NCI-H524 (cell line): ENCODE measurements at places on chromosomes 12 and 14.

- DNase-seq = no peak
Measured at GRCh38 chr14:101628975-101629374, 67.7 kb downstream of the DIO3 start.

GRCh38 chr12:52698651-52699340 lies 4.5 kb downstream of the KRT77 start:
- no peak for DNase-seq

DNA sequence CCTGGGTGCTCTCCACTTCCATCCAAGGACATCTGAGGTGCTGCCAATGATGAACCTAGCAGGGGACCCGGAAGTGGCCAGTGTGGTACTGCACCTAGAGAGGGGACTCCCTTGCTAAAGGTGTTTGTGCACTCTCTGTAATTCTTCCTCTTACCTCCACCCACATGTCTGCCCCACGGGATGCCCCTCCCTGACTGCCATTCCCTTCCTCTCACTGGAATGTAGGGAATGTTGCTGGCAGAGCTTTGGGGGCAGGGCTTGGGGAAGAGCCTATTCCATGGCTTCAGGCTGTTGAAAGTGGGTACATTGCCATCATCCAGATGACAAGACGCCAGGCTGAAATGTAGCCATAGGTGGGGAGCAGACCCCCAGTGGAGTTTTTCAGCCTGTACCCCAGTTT lies 153.2 kb downstream of the SMOC1 start:
- DNase-seq = no peak

DNA sequence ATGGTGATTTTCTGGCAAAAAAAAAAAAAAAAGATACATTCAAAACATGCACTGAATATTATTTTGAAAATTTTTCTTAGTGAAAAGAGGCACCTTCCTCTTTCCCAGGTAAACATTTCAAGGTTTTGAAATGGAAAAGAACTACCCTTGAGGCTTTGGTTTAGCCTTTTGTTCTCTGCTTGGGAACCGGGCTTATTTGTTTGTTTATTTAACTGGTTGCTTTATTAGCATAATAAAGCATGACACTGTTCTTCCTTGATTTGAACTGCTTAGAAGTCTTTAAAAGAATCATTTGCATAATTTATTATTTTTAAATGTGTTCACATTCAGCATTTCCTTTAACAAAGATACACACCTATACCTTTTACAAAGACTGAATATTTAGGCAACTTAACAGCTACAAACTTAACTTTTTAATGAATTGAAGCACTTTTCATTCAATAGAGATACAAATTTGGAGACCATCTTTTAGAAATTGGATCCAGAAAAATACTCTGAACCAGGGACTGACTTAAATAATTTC lies 174.5 kb downstream of the FBXL14 start:
- DNase-seq = no peak

DNA sequence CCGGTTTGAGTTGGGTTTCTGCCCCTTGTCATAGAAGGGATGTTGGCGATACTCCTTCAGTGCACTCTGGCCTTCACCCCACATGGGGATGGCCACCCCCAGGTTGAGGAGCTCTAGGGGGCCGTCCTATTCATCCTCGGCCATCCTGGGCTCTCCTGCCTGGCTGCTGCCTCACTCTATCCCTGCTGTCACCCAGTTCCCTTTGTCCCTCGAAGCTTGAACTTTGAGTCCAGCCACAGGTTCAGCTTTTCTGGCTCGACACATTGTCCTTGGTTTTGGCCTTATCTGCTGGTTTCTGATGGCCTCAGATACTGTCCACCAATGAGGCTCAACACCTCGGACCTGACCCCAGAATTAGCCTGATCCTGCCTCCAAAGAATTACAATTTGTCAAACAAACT lies 58.6 kb downstream of the C14orf132 start:
- DNase-seq = no peak

DNA sequence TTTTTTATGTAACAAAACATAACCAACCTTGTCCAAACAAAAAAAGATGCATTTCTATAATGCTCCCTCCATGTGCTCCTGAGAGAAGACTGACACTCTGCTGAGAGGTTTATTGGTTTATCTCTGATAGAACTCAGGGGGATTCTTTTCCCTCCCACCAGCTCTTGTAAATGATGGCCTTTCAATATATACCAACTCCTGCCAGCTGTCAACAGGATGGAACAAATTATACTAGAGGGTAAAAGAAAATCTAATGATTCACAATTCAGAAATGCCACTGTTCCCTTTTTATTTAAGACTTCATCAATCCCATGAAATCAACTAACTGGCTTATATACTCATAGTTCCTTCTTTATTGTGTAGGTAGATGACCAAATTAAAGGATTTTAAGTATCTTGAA lies 25.4 kb downstream of the PSMC1 start:
- DNase-seq = no peak

- no peak for DNase-seq
Measured at GRCh38 chr14:33612197-33612505, 338.7 kb downstream of the EGLN3 start.

- DNase-seq = no peak
Measured at GRCh38 chr12:104827587-104827986, 130.5 kb downstream of the SLC41A2 start.

GRCh38 chr14:31283578-31284252 lies 76.1 kb upstream of the HECTD1 start:
- DNase-seq = no peak

DNA sequence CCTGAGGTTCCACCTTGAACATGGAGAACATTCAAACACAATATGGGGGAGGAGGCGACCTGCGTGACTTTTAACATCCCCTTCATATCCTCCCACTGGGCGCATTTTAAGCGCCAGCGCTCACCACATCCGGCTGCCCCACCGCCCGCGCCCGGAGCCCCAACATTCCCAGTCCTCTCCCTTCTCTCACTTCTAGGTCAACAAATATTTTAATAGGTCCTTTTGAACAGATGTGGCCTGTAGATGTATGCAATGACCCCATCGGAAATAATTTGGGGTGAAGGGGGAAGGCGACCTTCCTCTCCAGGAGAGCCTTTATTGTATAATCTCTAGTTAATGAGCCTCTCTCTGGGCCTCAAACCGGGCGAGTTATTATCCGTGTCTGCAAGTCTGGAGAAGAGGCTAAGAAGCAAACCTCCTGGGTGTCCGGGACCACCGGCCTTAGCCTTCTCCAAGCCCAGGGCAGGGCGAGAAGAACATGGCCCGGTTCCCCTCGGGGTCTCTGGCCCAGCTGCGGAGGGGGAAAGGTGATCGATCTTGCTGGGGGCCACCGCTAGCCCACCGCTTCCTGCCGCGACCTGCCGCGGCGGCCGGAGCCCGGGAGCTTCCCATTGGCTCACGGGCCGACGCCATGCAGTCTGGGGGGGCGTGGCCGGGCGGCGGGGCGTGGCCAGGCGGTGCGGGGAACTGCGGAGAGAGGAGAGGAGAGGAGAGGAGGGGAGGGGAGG lies 83.2 kb upstream of the HMGA2 start:
- DNase-seq = peak; percentile 72

DNA sequence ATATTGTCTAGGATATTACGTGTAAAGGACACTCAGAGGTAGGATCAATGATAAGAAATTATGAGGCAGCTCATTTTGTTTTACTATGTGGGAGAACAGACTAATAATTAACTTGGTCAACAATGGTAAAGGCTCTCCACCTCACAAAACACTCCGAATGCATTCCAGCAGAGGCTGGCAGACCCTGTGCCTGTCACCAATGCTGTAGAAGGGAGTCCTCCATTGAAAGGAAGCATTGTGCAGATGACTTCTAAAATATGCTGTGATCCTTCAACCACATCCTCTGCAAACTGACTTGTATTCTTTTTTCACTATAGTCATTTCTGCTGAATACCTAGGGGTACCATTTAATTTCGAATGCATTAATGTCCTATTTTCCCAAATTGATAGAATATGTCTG lies 119.6 kb upstream of the EEA1 start:
- no peak for DNase-seq

GRCh38 chr12:102726686-102727085 lies 190.4 kb downstream of the PAH start:
- DNase-seq = no peak

GRCh38 chr14:33532553-33532952 lies 418.3 kb downstream of the EGLN3 start:
- no peak for DNase-seq

- DNase-seq = peak; percentile 10
Measured at GRCh38 chr14:33714527-33715226, 236.2 kb downstream of the EGLN3 start.

DNA sequence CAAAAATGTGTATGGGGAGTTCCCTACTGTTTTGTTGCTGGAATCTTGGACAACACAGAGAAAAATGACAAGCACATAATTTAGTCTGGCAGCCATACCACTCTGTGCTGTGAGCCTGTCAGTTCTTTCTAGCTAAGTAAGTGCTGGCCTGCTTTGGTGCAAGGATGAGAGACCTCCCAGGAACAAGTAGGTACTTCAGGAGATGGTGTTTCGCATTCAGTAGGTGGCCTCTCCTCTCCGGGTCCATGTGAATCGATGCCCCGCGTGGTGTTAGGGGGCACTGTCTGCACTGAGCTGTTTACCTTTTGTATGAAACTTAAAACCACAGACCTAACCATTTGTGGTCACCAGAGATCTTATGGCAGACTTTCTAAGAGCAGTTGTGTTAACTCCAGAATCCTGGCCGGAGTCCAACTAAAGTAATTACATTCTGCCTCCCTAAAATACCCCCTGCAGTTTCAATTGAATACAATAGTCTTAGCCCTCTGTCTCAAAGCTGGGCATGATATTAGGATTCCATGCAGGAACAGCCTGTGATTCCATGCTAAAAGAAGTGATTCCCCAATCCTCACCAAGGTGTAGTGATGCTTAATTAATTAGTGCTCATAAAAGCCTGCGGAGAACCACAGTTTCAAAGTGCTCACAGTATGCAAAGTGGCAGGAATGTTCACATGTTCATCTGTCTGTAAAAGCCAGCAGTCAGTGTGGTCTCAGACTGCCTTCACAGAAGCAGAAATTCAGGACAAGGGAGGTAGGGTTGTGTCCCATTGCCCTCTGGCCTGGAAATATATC lies 64.2 kb downstream of the LLPH start:
- peak; percentile 91 for DNase-seq

DNA sequence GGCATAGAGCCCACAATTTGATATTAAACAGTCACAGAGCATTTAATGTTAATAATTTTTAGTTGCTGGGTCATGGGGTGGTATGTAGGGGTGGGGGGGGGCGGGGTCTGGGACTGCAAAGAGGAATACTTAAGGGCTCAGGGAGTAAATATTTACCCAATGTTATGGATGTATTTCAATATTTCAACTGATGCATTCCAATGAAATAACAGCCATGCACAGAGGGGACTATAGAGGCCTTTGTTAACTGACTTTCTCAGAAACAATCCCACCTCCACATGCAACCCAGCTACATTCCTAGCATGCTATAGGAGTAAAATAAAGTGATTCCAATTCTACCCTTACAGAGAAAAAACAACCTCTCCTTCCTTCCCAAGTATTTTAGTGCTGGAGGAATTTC lies 7.9 kb upstream of the BBS10 start:
- no peak for DNase-seq

DNA sequence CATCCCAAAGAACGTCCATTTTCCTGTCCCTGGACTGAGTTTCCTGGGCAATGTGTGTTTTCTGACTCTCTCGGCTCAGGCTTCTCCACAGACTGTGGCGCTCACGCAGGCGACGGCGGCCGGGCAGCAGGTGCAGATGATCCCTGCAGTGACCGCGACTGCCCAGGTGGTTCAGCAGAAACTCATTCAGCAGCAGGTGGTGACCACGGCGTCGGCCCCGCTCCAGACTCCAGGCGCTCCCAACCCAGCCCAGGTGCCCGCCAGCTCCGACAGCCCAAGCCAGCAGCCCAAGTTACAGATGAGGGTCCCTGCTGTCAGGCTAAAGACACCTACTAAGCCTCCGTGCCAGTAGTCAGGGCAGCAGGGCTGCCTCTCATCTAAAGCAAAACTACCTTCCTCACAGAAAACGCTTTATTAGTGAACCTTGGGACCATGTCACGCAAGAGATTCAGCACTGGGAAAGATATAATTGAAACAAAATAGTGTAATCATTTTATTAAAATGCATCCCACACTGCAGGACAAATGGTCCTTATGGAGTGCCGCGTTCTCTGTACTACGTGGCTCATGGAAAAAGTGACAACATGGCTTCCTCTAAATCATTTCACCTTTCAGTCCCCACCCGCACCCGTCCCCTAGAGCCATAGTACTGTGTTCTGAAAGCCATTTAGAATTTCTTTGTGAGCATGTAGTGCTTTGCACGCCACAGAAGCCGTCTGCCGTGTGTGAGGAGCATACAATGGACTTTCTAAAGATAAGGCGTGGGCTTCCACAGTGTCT lies 66.6 kb downstream of the DDX51 start:
- DNase-seq = no peak

DNA sequence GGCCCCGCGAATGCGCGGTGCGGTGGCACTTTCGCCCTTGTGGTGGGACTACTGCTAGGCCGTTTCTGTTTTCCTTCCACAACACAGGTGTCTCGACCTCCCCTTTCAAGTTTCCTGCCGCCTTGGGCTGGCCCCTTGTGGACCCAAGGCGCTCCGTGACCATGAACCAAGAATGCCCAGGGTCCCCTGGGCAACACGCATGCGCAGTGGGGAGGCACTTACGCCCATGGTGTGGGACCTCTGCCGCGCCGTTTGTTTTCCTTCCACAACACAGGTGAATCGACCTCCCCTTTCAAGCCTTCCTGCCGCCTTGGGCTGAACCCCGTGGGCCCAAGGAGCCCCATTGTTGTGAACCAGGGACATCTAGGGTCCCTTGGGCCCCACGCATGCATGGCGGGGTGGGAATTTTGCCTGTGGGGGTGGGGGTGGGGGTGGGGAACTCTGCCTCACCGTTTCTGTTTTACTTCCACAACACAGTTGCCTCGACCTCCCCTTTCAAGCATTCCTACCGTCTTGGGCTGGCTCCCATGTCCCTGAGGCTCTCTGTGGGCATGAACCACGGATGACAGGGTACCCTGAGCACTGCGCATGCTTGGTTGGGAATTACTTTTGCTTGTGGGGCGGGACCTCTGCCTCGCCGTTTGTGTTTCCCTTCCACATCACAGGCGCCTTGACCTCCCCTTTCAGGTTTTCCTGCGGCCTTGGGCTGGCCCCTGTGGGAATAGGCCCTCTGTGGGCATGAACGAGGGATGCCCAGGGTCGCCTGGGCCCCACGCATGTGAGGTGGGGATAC lies 355.1 kb downstream of the ALG10 start:
- no peak for DNase-seq

DNA sequence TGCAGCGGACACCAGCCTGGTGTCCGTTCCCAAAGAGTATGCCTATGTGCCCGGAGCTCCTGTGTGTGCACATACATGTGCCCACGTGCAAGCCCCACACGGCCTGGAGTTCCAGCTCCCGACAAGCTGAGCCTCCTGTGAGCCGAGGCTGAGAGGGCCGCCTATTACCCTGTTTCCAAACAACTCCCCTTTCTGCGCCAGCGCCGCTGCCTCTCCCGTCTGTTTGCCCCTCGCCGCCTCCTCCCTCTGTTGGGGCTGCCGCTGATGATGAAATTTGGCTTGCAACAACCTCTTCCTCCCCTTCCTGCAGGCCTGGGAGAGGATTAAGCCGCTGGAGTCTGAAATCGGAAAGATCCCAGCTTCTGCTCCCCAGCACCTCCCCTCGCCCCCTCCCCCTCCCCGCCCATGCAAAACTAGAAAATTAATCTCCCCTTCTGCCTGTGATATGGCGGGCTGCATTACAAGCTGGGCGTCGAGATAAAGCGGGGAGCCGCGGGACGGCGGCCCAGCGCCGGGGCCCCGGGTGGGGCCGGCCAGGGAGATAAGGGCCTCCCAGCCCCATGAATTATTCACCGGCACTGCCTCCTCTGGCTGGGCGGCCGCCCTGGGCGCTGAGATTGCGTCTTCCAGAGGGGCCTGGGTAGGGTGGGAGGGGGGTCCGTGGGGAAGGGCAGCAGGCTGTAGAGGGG lies 6.8 kb upstream of the ASIC1 start:
- DNase-seq = peak; percentile 83
